PC-3 (cell line): ENCODE measurements at places on chromosomes 7 and 10.

GRCh38 chr10:88114368-88114767 lies 250.9 kb downstream of the PTEN start:
- H3K36me3 ChIP-seq: no peaks in the 10 kb centered on the region
- H3K4me3 ChIP-seq: no peak overlapping the region
- no peak for DNase-seq
- H3K27ac ChIP-seq: no peak overlapping the region

DNA sequence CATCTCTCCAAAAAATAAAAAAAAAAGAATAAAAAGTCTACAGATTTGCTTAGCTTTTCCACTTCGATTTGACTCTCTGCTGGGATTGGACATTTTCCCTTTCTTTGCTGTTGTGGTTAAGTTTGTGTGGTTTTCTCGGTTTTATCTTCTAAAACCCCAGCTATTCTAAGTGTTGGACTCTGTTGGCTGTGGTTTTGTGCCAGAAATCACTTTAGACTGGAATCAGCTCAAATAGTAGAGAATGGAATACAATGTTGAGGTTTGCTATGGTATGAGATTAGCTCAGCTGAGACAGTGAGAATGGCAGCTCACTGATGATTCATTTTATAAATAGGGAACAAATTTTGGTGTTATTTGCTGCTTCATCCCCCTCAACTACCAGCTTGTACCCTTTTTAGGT lies 116.0 kb downstream of the BUB3 start:
- H3K36me3 ChIP-seq: no peaks in the 10 kb centered on the region
- H3K4me1 ChIP-seq: peaks cover 9% of the 10 kb centered on the region; the same call in 1 of the 2 replicates
- H3K27ac ChIP-seq: no peak overlapping the region
- H3K4me3 ChIP-seq: no peak overlapping the region
- DNase-seq: peak; percentile 37

- no peaks in the 10 kb centered on the region for H3K36me3 ChIP-seq
- no peak overlapping the region for H3K4me3 ChIP-seq
- H3K27ac ChIP-seq: no peak overlapping the region
Observed at GRCh38 chr10:71649631-71650030, 69.9 kb downstream of the C10orf105 start.

DNA sequence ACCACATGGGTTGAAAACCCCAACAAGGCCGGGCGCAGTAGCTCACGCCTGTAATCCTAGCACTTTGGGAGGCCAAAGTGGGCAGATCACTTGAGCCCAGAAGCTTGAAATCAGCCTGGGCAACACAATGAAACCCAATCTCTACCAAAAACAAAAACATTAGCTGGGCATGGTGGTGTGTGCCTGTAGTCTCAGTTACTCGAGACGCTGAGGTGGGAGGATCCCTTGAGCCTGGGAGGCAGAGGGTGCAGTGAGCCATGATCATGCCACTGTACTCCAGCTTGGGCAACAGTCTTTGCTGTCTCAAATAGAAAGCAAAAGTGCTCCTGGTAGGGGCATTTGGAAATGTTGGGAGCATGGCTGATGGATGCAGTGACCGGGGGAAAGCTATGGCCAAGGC lies 209.6 kb upstream of the PLXNA4 start:
- H3K4me3 ChIP-seq: no peak overlapping the region
- no peak overlapping the region for H3K27ac ChIP-seq
- peaks cover 22% of the 10 kb centered on the region for H3K4me1 ChIP-seq
- DNase-seq: no peak
- peaks cover 8% of the 10 kb centered on the region; the same call in 1 of the 2 replicates for H3K36me3 ChIP-seq

DNA sequence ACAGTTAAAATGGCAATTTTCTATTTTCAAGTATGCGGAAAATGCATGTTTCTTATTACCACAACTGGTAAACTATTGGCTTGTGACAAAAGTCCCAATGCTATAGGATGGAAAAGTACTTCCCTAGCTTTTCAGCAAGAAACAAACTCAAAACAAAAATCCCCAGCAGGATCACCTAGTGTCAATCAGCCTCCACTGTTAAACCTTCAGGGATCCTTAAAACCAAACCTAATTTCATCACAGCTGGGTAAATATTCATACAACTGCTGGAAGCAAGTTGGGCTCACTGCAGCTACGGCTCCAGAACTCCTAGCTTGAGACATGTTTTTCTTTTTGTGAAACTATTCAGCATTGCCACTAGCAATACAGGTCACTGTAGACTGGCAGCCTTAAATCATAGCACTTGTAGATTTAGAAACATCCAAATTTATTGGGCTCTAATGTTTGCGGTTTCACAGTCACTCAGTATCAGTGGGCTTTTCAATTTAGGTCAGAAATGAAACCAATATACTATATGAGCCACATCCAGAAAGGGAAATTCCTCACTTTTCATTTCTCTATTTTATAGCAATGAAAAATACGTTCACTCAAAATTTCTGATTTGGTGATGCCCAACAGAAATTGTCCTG lies 145.2 kb upstream of the ANK3 start:
- no peaks in the 10 kb centered on the region for H3K27me3 ChIP-seq
- DNase-seq: no peak
- no peaks in the 10 kb centered on the region for H3K36me3 ChIP-seq
- peaks cover 54% of the 10 kb centered on the region for H3K4me1 ChIP-seq
- no peak overlapping the region for H3K4me3 ChIP-seq
